ENCODE measurements at places on chromosomes 5 and 9.

GRCh38 chr9:83454076-83454475, 84.1 kb downstream of the FRMD3 start:
- DNase-seq = no peak

DNA sequence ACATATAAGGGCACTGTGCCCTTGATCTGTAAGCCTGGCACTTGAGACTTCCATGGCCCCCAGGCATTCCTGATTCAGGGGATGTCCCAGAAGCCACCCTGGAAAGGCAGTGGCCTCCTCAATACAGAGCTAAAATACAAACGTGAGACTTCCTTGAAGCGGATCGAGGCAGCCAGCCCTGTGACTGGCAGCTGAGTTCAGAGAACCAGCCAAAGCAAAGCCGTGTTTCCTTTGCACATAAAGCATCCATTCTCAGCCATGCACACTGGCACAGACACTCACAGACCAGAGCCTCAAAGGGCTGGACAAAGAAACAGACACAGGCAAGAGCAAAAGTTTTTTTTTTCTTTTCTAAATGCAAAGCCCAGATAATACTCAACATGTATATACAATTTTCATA, 18.8 kb upstream of the CPEB4 start:
- no peak for DNase-seq

- no peak for DNase-seq
These were observed 54.9 kb upstream of the EPB41L4A start for GRCh38 chr5:112473989-112474388.

GRCh38 chr9:104775574-104775936, 11.6 kb downstream of the NIPSNAP3B start:
- DNase-seq = no peak

- DNase-seq = no peak
These were observed 128.2 kb downstream of the RXRA start for GRCh38 chr9:134454476-134454857.

- DNase-seq = no peak
These were observed 3.9 kb downstream of the HMGCR start for GRCh38 chr5:75340714-75341478.

DNA sequence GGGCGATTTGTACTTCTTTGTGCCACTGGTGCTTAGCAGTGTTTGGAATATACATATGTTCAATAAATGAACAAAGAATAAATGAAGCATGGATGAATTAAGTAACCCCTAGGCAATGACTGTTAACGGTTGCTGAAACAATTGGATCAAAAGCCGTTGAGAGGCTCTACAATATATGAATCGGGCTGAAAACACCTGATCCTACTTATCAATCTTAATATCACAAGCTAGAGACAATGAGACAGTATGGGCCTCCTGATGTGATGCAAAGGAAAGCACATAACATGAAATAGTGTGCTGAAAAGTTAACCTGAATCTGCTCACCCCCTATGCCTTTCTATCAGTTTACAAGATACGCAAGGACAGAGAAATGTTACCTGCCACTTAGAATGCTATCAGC, 410.3 kb upstream of the RGMB start:
- DNase-seq = no peak

GRCh38 chr5:79200573-79201183, 35.3 kb upstream of the JMY start:
- no peak for DNase-seq

- DNase-seq = no peak
These were observed 899 bp upstream of the SHC3 start for GRCh38 chr9:89179540-89179894.

GRCh38 chr5:164326219-164326618, 820.8 kb downstream of the MAT2B start:
- DNase-seq = no peak

- no peak for DNase-seq
These were observed 33.3 kb upstream of the SLCO6A1 start for GRCh38 chr5:102532123-102532522.

DNA sequence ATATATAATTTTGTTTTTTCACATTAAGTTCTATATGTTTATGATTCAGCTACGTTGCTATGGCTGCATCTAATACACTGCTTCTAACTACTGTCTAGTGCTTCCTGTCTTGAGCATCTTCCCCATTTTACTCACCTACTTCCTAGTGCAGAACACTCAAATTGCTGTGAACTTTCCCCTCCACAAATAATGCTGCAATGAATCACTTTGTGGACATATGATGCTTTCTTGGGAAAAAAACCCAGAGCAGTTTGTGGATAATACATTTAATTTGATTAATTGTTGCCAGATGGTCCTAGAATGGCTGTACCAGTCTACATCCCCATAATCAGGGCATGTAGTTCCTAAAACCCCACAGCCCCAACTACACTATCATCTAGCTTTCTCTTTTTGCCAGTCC, 18.5 kb downstream of the CD180 start:
- DNase-seq = no peak

- no peak for DNase-seq
These were observed 39.5 kb downstream of the PSMB7 start for GRCh38 chr9:124375726-124376125.
